ENCODE measurements at places on chromosomes 16 and 17.
A peak's percentile ranks its signal among the peaks of the same experiment; 100 is the strongest.

DNA sequence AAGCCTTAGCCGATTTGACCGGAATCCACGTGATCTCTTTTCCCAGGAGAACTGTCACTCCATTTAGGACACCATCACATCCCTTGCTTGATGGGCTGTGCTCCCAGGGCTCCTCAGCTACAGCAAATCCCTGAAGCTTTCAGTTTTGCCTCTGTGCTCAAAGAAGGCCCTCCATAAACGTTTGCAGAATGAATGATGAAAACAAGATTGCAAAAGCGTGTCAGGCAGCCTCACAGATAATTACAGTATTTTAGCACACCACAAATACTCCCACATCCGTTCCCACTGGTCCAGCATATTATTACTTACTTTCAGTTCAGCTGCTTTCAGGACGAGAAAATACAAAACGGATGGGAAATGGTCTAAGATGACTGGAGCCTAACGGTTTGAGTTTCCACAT lies 84.6 kb downstream of the USP31 start:
- DNase-seq: no peak

DNA sequence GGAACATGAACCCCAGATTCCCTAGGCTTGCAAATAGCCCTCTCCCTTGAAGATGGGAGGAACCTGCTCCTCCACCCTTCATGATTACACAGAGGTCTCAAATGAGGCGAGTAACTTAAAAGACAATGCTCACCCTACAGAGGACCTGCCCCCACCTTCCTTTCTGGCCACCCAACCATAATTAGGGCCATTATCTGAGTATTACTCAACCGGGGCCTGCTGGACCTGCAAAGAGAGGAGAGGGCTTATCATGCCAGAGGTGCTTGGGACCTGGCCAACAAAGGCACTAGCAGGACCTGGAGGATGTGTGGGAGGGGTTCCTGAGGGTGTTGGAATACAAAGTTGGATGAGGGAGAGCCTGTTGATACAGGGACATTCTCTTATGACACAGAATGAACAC lies 42.4 kb downstream of the RNF157 start:
- no peak for DNase-seq

GRCh38 chr17:57866319-57866718 lies 16.5 kb upstream of the MRPS23 start:
- DNase-seq: no peak

- DNase-seq: no peak
Observed at GRCh38 chr16:3577302-3577752, at the start of gene NLRC3. NLRC3 (minus strand) TSS chr16:3577403; CDS start chr16:3565036, 12,367 bp downstream.

DNA sequence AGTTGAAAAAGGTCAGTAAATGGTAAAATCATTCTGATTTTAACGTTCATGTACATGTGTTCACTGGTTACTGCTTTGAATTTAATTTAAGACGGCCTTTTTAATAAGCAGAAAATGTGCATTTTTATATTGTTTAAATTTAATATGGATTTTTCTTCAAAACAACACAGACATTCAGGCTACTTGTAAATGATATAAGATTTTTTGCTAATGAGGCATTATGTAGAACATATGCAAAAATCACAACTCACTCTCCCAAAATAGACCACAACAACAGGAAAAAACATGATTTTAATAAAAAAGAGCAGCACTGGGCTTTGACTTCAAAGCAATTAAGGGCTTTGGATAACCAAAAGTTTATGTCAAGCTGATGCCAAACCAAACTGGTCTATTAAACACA lies 22.3 kb downstream of the RPGRIP1L start:
- DNase-seq: no peak

DNA sequence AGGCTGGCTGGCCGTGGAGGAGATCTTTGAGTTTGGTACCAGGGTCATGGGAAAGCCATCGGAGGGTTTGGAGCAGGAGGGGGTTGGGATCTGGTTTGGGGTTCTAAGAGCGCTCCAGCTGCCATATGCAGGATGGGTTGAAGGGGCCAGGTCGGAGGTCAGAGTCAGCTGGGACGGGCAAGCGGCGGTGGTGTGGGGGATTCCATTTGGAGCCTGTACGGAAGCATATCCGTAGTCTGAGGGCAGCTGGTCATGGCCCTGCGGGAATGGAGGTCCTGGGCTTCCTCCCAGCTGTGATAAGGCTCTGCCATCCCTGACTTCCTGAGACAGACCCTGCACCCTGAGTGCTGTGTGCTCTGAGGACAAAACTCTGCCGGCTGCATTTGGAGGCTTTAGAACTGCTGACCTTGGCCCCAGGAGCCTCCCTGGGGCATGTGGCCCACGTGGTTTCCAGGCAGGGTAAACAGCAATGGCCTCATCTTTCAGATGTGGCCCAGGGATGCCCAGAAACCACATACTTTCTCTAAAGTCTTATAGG lies 46.5 kb downstream of the ATP2C2 start:
- no peak for DNase-seq

DNA sequence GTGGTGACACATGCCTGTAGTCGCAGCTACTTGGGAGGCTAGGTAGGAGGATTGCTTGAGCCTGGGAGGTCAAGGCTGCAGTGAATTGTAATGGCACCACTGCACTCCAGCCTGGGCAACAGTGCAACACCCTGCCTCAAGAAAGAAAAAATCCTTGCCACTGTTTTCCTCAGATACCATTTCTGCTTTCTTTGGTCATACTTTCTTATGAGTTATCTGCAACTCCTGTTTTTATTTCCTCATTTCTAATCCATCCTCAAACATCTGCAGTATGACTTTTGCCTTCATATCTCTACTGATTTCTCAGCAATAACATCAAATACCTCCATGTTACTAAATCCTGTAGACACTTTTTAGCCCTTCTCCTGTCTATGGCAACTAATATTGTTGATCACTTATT lies 3.1 kb upstream of the AP2B1 start:
- no peak for DNase-seq

- DNase-seq: no peak
Observed at GRCh38 chr16:12801511-12802042, 2.1 kb downstream of the CPPED1 start.

DNA sequence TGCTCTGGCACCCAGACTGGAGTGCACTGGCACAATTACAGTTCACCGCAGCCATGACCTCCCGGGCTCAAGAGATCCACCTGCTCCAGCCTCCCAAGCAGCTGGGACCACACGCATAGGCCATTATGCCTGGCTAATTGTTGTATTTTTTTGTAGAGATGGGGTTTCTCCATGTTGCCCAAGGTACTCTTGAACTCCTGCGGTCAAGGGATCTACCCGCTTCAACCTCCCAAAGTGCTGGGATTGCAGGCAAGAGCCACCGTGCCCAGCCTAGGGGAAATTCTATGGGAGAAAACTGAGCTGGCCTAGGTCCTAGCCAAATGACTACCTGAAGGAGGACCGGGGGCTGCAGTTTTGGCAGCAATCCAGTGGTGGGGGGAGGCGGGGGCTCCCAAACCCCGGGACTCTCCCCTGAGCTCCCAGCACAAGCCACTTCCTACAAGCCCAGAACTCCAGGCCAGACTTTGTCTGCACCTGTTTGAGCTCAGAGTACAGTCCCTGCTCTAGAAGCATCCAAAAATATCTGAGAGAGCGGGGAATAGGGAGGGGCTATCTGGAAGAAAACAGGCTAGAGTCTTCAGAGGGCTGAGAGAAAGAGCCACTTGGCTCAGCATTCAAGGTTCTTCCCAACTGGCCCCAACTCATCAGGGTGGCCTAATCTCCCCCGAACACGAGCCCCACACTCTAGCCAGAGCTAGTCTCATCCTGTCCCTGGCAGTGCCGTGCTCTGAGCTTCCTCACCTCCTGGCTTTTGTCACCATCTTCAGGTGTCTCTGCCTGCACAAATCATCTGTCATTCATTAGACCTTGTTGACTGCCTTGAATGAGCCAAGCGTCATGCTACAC lies 9.1 kb downstream of the SRL start:
- no peak for DNase-seq

DNA sequence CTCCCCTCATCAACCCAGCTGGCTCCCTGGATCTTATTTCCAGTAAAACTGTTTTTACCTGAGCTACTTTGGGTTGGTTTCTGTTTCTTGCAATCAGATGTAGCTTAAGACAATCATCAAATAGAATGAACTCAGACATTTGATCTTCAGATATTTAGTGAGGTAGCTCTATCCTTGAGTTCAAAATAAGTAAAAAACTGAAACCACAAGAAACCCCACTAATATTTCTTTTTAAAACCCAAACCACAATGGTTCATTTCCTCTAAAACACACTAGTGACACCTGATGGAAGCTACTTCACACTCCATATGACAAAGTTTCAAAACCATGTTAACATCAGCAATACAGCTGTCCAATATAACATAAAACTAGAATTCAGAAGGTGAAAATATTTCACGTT lies 37.8 kb downstream of the CACNG1 start:
- DNase-seq: no peak

- DNase-seq: peak; percentile 59
Observed at GRCh38 chr17:43024407-43025289, at the start of gene RND2. RND2 (plus strand) TSS chr17:43025231; CDS start chr17:43025348, 117 bp downstream.

- no peak for DNase-seq
Observed at GRCh38 chr16:24729951-24730815, 732 bp downstream of the TNRC6A start.

- DNase-seq: no peak
Observed at GRCh38 chr16:30669026-30669902, 11.0 kb downstream of the FBRS start.

GRCh38 chr17:79732804-79733691 lies 2.3 kb downstream of the ENPP7 start:
- no peak for DNase-seq

- no peak for DNase-seq
Observed at GRCh38 chr16:57335366-57335765, 23.2 kb upstream of the CCL22 start.

- DNase-seq: no peak
Observed at GRCh38 chr17:75876190-75876937, 2.0 kb downstream of the TRIM47 start.

DNA sequence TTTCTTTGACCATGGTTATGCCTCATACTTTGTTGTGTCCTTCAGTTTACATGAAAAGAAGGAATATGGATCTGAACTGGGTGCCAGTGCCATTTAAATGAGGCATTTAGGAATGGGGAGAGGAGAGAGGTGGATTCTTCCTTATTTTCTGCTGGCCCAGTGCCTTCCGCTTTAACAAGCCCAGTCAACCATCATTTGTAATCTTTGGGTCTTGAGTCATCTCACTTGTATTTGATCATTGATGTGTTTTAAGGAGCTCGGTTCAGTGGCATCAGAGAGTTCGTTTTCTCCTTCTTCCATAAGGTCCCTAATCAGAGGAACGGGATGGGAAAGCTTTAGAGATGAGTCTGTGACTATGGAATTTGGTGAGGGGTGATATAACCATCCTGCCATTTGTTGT lies 334.9 kb downstream of the WWOX start:
- no peak for DNase-seq

- no peak for DNase-seq
Observed at GRCh38 chr17:80717720-80718083, 173.1 kb downstream of the RPTOR start.

DNA sequence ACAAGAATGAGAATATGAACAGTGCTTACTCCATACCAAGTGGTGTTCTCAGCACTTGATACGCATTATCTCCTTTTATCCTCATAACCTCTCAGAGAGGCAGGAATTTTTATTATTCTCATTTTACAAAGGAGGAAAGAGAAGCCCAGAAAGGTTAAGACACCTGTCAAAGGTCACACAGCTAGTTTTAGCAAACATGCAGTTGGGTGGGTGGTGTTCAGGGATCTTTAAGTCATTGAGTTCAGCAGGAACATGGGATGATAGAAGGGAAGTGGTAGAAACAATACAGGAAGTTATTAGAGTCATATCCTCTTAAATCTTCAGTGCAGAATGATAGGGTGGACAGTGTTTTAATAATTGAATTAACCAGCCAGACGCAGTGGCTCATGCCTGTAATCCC lies 95.4 kb downstream of the IRX3 start:
- DNase-seq: no peak

DNA sequence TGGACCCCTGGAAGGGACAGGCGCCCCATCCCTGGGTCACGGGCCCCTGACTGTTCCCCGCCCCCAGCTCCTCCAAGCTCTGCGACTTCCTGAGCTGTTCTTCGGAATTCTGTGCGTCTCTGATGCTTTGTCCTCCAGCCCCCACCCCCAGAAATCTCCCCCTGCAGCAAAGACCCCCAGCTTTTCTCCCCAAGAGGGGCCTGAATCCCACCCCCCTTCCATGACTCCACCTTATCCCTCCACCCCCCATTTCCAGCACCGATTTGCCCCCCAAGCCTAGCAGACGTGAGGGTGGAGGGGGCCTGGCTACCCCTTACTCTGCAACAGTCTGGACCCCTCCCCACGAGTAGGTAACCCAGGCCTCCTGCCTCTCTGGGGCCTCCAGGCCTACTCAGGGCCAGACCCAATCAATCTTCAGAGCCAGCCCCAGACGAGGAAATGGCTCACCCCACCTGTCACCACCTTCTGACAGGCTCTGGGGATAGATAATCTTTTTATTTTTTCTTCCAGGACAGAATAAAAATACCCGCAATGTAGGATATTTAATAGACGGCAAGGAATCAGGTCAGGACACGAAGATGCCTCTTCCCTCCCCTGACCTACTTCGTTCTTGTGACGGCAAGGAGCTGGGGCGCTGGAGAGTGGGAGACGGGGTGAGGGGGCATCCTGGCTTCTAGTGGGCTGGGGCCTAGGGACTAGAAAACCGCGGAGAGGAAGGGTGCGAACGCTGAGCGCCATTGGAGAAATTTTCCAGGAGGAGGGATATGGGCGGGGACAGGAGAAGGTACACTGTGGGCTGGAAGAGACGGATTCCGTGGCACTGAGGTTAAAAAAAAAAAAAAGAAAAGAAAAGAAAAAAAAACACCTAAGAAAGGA lies 744 bp upstream of the PLXDC1 start:
- DNase-seq: no peak

- DNase-seq: no peak
Observed at GRCh38 chr16:23566724-23567123, 9.2 kb downstream of the UBFD1 start.

- no peak for DNase-seq
Observed at GRCh38 chr16:2854700-2855309, 3.2 kb downstream of the PRSS22 start.

DNA sequence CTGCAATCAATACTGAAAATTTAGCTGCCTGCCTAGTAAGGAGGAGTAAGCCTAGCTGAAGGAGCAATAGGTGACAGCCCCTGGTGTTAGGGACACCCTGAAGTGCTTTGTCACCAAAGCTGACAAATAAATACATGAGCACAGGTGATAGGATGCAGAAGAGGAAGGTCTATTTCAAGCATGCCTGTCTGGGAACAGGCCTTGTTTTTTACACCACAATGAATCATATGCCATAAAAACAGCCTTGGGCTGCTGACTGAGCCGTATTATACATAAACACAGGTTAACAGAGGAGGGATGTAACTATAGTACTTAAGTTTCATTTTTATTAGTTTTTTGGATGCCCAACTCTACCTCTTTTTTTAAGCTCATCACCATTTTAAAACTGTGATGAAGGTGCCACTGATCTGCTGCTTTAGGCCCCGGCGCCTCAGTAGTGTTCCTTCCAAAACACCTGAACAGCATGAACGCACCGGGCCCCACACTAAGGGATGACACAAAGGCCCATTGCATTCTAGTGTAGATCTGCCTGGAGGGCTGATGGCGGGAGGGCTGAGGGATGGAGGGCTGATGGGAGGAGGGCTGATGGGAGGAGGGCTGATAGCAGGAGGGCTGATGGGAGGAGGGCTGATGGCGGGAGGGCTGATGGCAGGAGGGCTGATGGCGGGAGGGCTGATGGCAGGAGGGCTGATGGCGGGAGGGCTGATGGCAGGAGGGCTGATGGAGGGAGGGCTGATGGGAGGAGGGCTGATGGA lies 150.3 kb downstream of the AATF start:
- no peak for DNase-seq

- DNase-seq: no peak
Observed at GRCh38 chr16:66918803-66919568, at the start of gene CDH16. CDH16 (minus strand) TSS chr16:66918885; CDS start chr16:66918065, 820 bp downstream.

Measured in cerebellar nuclear complex (tissue), 1 donor.